B cell (primary cell): ENCODE measurements at places on chromosomes 6 and 20.

DNA sequence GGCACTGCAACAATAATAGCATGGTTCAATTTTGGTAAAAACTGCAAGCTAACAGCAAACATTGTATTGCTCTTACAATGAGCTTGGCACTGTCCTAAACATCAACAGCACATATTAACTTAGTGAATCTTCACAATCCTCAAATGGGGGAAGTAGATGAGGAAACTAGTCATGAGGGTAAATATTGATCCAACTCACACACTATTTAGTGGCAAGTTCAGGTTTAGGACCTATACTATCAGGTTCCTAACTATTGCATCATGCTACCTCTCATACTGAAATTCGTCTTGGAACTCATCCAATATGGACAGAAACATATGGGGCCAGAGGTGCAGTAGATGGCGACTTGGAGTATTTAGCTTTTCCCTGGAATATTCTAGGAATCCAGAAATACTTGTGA, 34.2 kb downstream of the FKBP1C start:
- H3K4me3 ChIP-seq, result no peak overlapping the region
- no peaks in the 10 kb centered on the region for H3K27me3 ChIP-seq
- no peak for DNase-seq
- H3K27ac ChIP-seq, result no peak overlapping the region

DNA sequence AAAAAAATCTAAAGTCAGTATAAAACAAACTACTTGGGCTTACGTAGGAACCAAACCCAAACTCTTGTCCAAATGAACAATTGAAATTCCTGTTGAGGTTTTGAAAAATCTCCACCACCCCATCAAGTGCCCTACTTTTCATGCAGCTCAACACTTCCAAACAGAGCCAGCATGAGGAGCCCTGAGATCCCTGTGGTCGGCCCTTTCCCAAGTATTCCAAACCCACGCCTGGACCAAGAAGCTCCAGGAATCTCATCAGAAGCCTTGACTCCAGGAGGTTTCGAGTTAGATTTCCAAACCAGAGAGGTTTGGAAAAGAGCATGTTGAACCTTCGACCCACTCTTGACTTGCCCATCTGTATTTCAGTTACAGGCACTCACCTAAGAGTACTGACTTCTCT, 179.3 kb downstream of the MTFR2 start:
- H3K4me1 ChIP-seq, result no peaks in the 10 kb centered on the region
- no peak overlapping the region for H3K4me3 ChIP-seq
- no peaks in the 10 kb centered on the region for H3K36me3 ChIP-seq
- H3K27ac ChIP-seq, result no peak overlapping the region

- no peaks in the 10 kb centered on the region for H3K4me1 ChIP-seq
- H3K4me3 ChIP-seq, result no peak overlapping the region
- no peak overlapping the region for H3K27ac ChIP-seq
- no peaks in the 10 kb centered on the region for H3K36me3 ChIP-seq
- H3K27me3 ChIP-seq, result no peaks in the 10 kb centered on the region
Measured at GRCh38 chr6:123838505-123839234, 35.0 kb downstream of the NKAIN2 start.

GRCh38 chr20:50153153-50153499, 397 bp downstream of the PEDS1 start:
- H3K27ac ChIP-seq, result peak overlapping the region; percentile 59
- no peak for DNase-seq
- H3K36me3 ChIP-seq, result peaks cover 7% of the 10 kb centered on the region
- H3K4me1 ChIP-seq, result peaks cover 24% of the 10 kb centered on the region
- no peaks in the 10 kb centered on the region for H3K27me3 ChIP-seq

- no peaks in the 10 kb centered on the region for H3K36me3 ChIP-seq
- H3K27ac ChIP-seq, result no peak overlapping the region
- H3K4me3 ChIP-seq, result no peak overlapping the region
- no peaks in the 10 kb centered on the region for H3K4me1 ChIP-seq
Measured at GRCh38 chr20:63238514-63239125, 2.9 kb downstream of the BIRC7 start.

- peaks cover 3% of the 10 kb centered on the region for H3K27me3 ChIP-seq
- no peak for DNase-seq
- no peaks in the 10 kb centered on the region for H3K4me1 ChIP-seq
- H3K27ac ChIP-seq, result peak overlapping the region; percentile 36
Measured at GRCh38 chr6:100228437-100228833, 234.4 kb upstream of the MCHR2 start.

- H3K4me1 ChIP-seq, result no peaks in the 10 kb centered on the region
- H3K36me3 ChIP-seq, result no peaks in the 10 kb centered on the region
- no peaks in the 10 kb centered on the region for H3K27me3 ChIP-seq
- no peak overlapping the region for H3K4me3 ChIP-seq
- no peak overlapping the region for H3K27ac ChIP-seq
Measured at GRCh38 chr20:39070484-39071231, 108.5 kb downstream of the DHX35 start.

DNA sequence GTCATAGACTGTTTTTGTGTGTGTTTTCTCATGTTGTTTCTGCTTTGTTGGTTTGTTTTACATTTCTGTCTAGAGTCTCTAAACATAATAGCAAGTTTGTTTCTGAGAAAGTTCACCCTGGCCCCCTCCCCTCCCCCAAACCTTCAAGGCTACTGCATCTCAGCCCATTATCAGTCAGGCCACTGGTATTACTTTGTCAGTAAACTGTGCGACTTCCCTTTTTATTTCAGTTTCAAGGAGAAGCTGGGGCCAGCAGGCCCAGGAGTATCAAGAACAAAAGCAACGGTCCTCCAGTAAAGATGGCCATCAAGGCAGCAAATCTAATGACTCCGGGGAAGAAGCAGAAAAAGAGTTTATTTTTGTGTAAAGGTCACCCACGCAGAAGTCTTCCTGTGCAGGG, 32.8 kb upstream of the SCGN start:
- no peak overlapping the region for H3K27ac ChIP-seq
- H3K27me3 ChIP-seq, result no peaks in the 10 kb centered on the region
- no peak overlapping the region for H3K4me3 ChIP-seq
- no peaks in the 10 kb centered on the region for H3K36me3 ChIP-seq
- DNase-seq, result no peak

- no peaks in the 10 kb centered on the region for H3K4me1 ChIP-seq
- no peak overlapping the region for H3K4me3 ChIP-seq
- H3K27me3 ChIP-seq, result no peaks in the 10 kb centered on the region
- no peak for DNase-seq
- H3K36me3 ChIP-seq, result no peaks in the 10 kb centered on the region
Measured at GRCh38 chr6:119495230-119495683, 145.7 kb upstream of the MAN1A1 start.

DNA sequence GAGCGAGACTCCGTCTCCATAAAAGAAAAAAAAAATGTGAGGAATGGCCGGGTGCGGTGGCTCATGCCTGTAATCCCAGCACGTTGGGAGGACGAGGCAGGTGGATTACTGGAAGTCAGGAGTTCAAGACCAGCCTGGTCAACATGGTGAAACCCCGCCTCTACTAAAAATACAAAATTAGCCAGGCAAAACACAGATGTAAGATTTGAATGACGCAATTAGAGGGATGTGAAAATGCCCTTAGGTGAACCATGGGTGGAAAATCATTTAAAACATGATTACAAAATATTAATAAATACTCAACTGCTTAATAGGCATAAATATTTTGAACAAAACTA, 20.9 kb downstream of the COL9A3 start:
- DNase-seq, result no peak
- no peak overlapping the region for H3K4me3 ChIP-seq
- peaks cover 21% of the 10 kb centered on the region for H3K4me1 ChIP-seq
- no peaks in the 10 kb centered on the region for H3K27me3 ChIP-seq
- H3K36me3 ChIP-seq, result no peaks in the 10 kb centered on the region

DNA sequence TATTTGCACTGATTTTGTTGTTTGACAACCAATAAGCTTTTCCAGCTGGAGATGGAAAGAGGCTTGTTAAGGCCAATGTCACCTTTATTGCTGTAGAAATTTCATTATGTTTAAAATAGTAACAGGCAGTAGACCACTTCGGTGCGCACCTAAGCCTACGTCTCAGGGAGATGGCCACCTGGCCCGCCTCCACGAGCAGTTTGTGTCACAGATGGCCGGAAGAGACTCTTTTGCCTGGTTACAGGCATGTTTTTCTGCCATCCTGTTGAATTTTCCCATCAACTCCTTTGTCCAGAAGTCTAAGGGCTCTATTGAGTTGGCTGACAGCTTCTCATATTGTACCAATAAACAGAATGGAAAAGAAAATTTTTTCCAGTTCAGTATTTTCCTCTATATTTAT, 51.0 kb downstream of the SLC9A8 start:
- no peak overlapping the region for H3K4me3 ChIP-seq
- DNase-seq, result no peak
- H3K27ac ChIP-seq, result no peak overlapping the region

DNA sequence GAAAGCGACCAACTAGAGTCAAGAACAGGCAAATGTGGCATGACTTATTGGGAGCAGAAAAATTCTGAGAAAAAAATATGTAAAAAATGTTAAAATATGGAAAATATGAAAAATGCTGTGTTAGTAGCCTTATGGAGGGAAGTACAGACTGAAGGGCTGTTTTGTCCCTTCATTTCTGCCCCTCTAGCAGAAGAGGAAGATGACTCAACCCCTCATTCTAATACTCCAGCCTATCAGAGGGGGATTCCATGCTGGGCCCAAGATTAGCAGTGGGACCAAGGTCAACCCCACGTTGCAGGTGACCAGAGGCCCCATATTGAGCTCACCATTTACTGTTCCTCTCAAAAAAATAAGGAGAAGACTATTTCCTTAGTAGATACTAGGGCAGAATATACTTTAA, 8.4 kb downstream of the MUC21 start:
- no peak overlapping the region for H3K27ac ChIP-seq
- H3K36me3 ChIP-seq, result no peaks in the 10 kb centered on the region
- H3K4me1 ChIP-seq, result no peaks in the 10 kb centered on the region
- no peaks in the 10 kb centered on the region for H3K27me3 ChIP-seq
- H3K4me3 ChIP-seq, result no peak overlapping the region
- no peak for DNase-seq

- H3K36me3 ChIP-seq, result no peaks in the 10 kb centered on the region
- DNase-seq, result no peak
- H3K4me3 ChIP-seq, result no peak overlapping the region
- H3K27ac ChIP-seq, result no peak overlapping the region
- H3K27me3 ChIP-seq, result no peaks in the 10 kb centered on the region
Measured at GRCh38 chr6:41746107-41746506, 1.1 kb downstream of the PGC start.

DNA sequence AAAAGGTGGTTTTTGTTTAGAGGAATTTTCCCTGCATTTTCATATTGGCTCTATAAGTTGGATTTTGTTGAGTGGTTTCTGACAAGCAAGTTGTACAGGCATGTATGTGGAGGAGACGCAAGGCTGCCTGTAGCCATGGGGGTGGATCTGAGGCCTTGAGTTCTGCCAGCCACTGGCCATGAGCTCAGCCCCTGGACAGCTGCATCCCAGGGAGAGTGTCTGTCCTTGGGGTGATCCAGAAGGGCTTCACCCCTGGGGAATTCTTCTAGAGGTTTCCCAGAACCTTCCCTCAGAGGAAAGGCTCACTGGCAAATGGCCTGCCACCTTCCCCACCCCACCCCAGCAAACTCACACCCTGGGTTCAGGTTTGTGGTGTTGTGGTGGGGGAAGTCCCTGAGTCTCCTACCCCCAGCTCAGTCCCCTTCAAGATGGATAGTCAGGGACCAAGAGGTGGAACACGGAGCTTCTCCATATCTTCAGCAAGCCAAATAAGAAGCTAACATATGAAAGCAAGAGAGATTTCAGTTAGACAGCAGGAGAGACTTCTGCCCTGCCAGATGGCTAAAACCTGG, 11.6 kb upstream of the NOL4L start:
- H3K36me3 ChIP-seq, result no peaks in the 10 kb centered on the region
- H3K4me1 ChIP-seq, result no peaks in the 10 kb centered on the region
- no peak for DNase-seq
- H3K4me3 ChIP-seq, result no peak overlapping the region
- H3K27ac ChIP-seq, result no peak overlapping the region
- no peaks in the 10 kb centered on the region for H3K27me3 ChIP-seq

GRCh38 chr6:163637524-163637923, 223.0 kb downstream of the QKI start:
- no peak overlapping the region for H3K4me3 ChIP-seq

- H3K4me3 ChIP-seq, result no peak overlapping the region
- H3K27ac ChIP-seq, result no peak overlapping the region
- no peaks in the 10 kb centered on the region for H3K27me3 ChIP-seq
- peaks cover 4% of the 10 kb centered on the region for H3K36me3 ChIP-seq
- DNase-seq, result no peak
Measured at GRCh38 chr6:118621799-118622470, 29.5 kb downstream of the CEP85L start.

DNA sequence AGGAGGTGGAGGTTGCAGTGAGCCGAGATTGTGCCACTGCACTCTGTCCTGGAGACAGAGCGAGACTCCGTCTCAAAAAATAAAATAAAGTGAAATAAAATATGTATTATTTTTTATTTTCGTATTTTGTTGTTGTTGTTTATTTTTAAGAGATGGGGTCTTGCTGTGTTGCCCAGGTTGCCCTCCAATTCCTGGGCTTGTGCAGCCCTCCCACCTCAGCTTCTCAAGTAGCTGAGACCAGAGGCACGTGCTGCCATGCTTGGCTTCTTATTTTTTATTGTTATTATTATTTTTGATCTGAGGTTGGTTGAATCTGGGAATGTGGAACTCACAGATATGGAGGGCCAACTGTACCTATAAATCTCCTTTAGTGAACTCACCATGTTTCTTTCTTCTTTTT, 10.1 kb downstream of the KPNA5 start:
- H3K4me1 ChIP-seq, result no peaks in the 10 kb centered on the region
- H3K36me3 ChIP-seq, result peaks cover 19% of the 10 kb centered on the region

- H3K27me3 ChIP-seq, result no peaks in the 10 kb centered on the region
- no peak overlapping the region for H3K4me3 ChIP-seq
- H3K4me1 ChIP-seq, result no peaks in the 10 kb centered on the region
- no peaks in the 10 kb centered on the region for H3K36me3 ChIP-seq
Measured at GRCh38 chr6:160130729-160131484, 9.3 kb downstream of the SLC22A1 start.
